ENCODE measurements at places on chromosomes 16 and 17. TPM values are rescaled to one million over a fixed set of nuclear protein-coding genes. Genes with fewer than 3 reads are reported as not detected.

Gene TBC1D3E
- total RNA-seq: not detected

Gene KCNG4
- not detected for total RNA-seq

- no peak overlapping the region for H3K4me3 ChIP-seq
- peak overlapping the region; percentile 82 for H3K27ac ChIP-seq
- no peak for DNase-seq
- H3K27me3 ChIP-seq: no peaks in the 10 kb centered on the region
- H3K4me1 ChIP-seq: peaks cover 47% of the 10 kb centered on the region
Measured at GRCh38 chr16:4369007-4369733, 2.5 kb upstream of the VASN start.

DNA sequence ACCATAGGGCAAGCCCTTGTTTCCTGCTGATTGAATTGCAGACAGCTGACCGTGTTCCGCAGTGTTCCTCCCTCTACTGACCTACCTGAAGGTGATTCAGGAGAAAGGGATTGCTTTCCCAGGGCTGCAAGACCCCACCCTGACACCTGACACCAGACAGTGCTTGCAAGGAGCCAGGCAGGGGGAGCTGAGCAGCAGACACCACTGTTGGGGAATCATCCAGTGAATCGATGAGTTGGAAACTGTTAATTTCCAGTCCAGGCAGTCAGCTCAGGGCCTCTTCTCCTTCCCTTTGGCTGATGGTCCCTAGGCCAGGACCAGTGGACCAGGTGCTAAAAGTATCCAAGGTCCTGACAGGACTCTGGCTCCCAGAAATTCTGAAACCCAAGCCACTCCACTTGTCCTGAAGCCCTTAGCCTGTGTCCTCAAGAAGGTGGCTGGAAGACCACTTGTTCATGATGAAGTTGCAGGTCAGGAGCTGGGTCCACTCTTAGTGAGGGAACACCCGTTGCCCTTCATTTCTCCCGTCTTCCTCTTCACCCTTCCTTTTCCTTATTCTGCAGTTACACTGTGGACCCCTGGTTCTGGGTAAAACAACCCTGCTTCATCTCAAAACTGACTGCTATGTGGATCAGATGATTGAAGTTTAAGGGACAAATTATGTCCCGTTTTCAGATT lies 9.5 kb upstream of the UNK start:
- H3K27me3 ChIP-seq: no peaks in the 10 kb centered on the region
- H3K4me3 ChIP-seq: no peak overlapping the region
- peaks cover 20% of the 10 kb centered on the region for H3K4me1 ChIP-seq
- H3K27ac ChIP-seq: no peak overlapping the region

DNA sequence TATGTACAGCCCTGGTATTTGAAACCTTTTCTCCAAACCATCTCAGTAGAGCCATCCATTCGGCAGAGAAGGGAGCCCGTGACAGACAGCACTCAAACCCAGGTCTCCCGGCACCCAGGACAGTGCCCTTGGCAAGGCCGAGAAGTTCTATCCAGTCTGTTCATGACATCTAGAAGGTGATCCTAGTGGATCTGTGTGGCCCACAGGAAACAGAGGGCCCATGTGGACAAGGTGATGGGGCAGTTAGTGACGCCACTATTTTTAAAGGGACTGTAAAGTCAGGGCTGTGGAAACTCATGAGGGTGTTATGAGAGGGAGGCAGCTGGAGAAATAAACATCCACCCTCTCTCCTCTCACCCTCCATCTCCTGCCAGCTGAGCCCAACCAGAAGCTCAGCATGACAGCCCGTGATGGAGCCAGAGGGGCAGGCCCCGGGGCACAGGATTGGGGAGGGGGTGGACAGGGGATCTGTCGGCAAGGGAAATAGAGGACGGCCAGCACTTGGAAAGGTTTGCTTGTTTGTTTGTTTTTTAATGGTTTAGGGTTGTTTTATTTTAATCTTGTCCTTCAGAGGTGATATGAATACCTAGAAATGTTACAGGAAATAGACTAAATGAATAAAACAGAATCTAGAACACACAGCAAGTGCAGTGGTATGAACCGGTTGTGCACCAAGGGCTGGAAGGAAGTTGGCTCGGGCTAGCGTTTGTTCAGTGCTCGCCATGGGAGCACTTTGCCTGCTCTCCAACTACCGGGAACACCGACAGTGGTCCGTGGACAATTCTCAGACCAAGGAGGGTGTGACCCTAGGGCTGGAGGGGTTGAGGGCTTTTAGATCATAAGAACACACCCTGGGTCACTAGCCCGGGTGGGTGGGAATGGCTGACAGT lies 17.1 kb downstream of the MYLK3 start:
- H3K27ac ChIP-seq: no peak overlapping the region
- no peak overlapping the region for H3K4me3 ChIP-seq
- no peaks in the 10 kb centered on the region for H3K27me3 ChIP-seq
- DNase-seq: no peak
- no peaks in the 10 kb centered on the region for H3K36me3 ChIP-seq
- no peaks in the 10 kb centered on the region for H3K4me1 ChIP-seq

DNA sequence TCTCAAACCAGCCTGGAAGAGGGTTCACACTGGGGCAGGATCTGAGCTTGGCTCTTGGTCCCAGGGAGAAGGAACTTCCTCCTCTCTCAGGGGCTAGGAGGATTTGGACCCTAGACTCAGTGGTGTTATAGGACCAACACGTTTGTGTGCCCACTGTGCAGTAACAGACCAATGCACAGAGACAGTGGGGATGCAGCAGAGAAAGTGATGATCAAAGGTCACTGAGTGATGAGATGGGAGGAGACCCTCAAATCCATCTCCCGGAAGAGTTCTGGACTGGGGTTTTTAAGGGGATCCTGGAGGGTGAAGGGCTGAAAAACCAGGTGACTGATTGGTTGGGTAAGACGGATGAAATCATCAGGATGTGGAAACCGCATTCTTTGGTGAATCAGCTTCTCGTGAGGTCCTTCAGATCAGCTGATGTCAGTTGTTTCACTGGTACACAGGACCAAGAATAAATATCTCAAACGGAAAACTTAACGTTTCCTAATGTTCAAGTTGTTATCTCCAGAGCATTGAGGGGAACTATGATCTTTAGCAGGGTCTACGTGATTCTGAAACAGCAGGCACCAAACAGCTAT lies 3.3 kb upstream of the VAC14 start:
- DNase-seq: no peak
- H3K4me1 ChIP-seq: peaks cover 13% of the 10 kb centered on the region
- H3K27me3 ChIP-seq: peaks cover 15% of the 10 kb centered on the region
- no peaks in the 10 kb centered on the region for H3K36me3 ChIP-seq

DNA sequence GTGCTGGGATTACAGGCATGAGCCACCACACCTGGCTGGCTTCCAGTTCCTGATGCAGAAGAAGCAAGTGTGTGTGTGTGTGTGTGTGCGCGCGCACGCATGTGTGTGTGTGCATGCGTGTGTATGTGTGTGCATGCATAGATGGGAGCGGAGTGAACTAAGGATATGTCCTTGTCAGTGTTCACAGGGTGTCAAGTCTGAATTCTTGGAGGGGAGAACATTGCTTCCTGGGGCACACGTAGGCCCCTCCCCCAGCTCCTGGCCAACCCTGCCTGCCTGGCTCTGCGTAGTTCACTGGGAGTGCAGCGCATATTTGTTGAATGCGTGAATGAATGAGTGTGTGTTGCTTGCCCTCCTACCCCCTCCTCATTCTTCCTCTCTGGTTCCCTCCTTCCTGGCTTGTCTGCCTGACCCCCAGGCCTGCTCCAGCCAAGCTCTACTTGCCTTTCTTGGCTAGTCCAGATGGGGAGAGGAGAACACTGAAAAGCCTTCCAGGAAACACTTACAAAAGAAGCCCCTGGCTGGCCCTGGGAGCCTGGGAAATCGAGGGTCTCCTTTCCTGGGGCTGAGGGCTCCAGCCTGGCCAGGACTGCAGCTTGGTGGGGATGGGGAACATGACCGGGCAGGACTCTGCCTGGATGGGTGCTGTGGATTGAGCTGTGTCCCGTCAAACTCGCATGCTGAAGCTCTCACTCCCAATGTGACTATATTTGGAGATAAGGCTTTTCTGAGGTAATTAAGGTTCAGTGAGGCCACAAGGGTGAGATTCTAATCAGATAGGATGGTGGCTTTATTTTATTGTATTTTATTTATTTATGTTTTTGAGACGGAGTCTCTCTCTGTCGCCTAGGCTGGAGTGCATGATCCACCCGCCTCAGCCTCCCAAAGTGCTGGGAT lies 27.9 kb downstream of the IGFBP4 start:
- H3K4me1 ChIP-seq: peaks cover 5% of the 10 kb centered on the region
- H3K4me3 ChIP-seq: no peak overlapping the region
- DNase-seq: no peak
